ENCODE measurements at places on chromosomes 6 and 20.

DNA sequence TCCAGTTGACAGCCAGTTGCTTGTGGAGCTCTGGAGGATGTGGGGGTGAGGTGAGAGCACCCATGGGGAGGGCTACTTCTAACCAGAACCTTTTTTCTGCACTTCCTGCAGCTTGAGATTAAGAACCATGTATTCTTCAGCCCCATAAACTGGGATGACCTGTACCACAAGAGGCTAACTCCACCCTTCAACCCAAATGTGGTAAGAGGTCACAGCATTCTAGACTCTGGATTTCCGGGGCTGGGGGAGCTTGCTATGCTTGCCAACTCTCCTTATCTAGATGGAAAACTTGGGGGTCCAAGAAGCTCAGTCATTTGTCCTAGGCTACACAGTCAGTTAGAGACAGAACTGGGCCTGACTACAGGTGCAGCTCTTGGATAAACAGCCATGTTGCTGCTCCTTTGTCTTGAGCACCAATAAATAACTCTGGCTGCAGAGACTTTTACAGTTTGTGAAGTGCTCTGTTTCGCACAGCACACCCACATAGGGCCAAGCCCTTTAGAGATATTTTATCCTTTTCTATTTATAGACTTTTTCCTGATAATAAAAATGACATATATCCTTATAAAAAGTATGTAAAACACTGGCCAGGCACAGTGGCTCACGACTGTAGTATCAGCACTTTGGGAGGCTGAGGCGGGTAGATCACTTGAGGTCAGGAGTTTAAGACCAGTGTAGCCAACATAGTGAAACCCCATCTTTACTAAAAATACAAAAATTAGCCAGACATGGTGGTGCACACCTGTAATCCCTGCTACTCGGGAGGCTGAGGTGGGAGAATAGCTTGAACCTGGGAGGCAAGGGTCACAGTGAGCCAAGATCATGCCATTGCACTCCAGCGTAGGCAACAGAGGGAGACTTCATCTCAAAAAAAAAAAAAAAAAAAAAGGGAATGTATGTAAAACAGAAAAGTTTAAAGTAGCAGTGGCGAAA, 10.6 kb upstream of the IFT52 start:
- no peak for DNase-seq

GRCh38 chr6:35209622-35210247, 4.0 kb upstream of the SCUBE3 start:
- DNase-seq = no peak

DNA sequence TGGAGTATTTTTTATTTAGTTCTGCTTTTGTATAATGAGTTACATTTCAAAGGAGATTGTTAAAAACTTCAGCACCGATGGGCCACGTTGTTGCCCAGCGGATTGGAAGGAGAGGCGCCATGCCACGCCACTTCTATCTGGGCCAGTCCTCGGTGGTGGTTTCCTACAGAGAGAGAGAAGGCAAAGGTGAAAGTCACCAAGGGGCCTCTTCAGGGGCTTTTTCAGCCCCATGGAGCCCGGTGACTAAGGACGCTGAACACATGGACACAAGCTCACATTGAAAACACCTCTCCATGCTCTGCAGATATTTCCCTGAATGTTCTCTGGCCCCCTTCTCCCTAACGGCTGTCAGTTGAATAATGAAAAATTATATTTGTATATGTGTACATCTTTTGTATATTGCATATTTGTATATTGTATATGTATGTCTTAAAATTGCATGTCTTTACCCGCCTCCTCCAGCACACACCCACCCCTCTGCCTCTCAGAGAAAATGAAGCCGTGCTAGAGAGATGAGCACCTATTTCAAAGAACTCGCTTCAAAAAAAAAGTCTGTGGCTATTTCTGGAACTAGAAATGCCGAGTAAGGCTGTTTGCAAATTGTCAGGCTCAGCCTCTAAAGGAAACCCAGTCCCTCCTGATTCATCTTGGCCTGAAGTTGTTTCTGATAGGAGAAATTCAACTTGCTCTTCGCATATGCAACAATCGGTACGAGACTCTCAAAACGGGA, 91.9 kb upstream of the CDH4 start:
- DNase-seq = no peak

DNA sequence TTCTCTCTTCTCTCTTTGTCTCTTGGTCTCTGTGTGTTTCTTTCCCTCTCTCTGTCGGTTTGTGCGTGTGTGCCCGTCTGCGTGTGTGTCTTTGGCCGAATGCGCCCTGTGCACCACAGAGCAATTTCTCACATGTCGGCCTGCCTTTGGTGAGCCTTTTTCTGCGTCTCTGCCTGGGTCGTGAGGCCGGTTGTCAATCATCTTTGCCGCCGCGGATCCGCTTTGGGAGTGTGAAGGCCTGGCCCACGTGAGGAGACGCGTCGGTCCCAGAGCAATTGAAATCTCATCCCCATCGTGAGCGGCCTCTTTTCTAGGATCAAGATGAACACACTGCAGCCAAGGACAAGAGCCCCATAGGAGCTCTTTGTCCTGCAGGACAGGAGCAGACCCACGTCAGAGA, 580.7 kb upstream of the ZNF337 start:
- no peak for DNase-seq

DNA sequence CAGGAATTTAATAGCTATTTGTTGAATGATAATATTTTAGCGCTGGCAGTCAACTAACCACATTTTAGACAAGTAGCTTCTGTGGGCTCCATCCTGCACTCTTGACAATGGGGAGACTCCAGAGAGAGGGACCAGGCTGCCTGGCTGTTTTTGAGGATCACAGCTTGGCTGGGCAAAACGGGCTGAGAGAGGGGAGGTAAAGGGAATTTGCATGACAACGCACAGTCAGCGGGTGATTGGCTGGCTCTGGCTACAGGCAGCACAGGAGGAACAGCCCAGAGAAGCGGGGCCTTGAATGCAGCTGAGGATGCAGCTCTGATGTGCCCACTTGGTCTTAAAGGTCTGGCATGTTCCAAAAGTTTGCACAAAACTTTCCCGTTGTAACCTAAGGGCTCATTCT, 41.2 kb downstream of the LRFN2 start:
- peak; percentile 67 for DNase-seq

DNA sequence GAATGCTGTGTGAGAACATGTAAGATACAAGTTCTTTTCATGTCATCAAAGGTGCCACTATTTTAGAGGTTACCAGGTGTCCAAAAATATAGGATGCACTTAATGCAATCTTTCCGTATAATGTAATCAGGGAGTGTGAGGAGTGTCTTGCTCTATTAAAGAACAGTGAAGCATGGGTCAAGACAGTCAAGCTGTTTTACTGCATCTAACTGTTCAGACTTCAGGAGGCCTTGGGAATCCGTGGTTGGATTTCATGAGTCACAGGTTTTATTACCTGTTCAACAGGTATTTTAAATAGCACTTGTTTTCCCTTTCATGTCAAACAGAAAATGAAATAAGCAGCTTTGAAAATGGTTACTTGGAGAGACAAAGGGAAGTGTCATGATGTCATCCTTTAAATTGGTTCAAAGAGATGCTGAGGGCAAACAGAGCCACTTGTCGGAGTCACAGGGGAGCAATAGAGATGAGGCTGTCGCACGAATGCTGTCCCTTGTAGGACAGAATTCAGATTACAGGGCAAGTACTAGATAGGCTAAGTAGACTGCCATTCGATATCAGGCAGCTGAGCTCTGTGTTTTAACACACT, 621.5 kb downstream of the QKI start:
- DNase-seq = no peak

GRCh38 chr6:105522626-105523322, 119.9 kb upstream of the PREP start:
- DNase-seq = no peak

GRCh38 chr20:59217173-59217572, 53.6 kb downstream of the ZNF831 start:
- DNase-seq = no peak

GRCh38 chr6:18142591-18142861, 12.4 kb downstream of the TPMT start:
- no peak for DNase-seq

- DNase-seq = no peak
These were observed 7.6 kb downstream of the NKAIN4 start for GRCh38 chr20:63246490-63247288.

DNA sequence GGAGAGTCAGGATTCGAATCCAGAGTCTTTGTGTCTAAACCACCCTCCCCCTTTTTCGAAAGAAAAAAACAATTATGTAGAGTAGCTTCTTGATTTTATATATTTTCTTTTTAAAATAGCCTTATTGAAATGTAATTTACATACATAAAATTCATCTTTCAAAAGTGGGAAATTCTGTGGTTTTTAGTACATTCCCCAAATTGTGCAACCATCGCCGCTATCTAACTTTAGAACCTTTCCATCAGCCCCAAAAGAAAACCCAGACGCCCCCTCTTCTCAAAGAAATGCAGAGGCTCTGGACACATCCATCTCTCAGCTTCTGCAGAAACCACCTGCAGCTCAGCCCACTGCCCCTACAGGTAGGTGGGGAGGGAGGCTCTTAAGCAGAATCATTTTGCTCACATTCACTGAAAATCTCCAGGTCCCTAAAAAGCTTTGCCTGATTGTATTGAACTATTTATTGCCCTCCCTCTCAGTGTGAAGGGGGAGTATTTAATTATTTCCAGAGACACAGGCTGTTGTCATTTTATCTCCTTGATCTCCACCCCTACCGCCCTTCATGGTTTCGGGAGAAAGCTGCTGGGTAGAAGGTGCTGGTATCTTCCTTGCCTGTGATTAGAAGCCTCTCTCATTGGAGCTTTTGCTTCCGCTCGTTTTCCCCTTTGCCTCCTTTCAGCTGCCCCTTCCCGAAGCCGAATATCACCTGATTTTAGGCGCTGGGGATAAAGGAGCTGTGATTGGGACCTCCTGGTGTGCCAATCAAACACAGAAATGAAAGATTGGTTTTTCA, 68.7 kb upstream of the KCNG1 start:
- DNase-seq = no peak

DNA sequence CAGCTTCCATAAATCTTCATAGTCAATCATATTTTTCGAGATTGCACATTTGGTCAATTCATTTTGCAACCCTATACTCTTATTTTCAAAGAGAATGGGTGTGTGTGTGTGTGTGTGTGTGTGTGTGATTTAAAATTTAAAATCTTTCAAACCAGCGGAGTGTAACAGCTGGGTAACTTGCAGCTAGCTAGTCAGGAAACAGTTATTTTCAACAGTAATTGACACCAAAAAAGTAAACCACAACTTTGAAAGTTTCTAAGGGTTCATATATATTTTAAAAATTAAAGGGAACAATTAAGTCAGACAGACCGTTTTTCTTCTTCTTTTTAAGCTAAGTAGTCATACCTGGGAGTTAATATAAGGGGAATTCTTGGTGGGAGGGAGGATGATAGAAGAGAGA, 57.0 kb downstream of the PRR18 start:
- DNase-seq = no peak

DNA sequence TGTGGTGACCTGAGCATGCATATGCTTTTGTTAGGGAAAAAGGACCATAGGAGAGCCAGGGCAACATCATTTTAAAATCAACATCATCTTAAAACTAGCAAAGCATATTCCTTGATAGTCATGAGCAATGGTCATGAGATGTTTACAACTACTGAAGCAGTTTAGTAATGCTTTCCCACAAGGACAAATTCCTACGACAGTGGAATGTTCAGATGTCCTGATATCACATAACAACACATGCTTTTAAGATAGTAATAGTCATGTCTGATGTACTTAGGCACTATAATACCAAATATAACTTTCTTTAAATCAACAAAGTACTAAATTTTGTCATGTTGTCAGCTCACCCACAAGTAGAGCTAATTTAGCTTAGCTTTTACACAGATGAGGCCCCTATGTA, 370.3 kb downstream of the HTR1B start:
- no peak for DNase-seq

DNA sequence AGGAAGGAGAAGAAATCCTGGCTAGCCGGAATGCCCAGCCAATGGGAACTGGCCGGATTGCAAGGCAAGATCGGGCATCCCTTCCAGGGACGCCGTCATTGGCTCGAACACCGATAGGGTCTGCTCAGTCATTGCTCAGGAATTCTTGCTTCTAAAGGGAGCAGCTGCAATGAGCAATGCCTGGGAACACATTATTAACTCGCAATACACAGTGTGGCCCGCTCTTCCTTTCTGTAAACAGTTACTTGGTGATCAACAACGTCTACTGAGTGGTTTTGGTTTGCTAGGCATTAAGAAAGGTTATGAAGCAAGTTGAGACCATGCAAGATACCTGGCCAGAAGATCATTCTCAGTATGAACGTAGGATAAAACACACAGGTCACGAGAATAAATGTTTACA, 165.4 kb upstream of the CITED2 start:
- peak; percentile 1 for DNase-seq

- DNase-seq = no peak
These were observed 37.3 kb upstream of the SAYSD1 start for GRCh38 chr6:39152262-39152661.

GRCh38 chr20:41386502-41387427, 20.1 kb upstream of the EMILIN3 start:
- no peak for DNase-seq

- DNase-seq = no peak
These were observed 346.0 kb upstream of the MARCKS start for GRCh38 chr6:113511100-113511499.

DNA sequence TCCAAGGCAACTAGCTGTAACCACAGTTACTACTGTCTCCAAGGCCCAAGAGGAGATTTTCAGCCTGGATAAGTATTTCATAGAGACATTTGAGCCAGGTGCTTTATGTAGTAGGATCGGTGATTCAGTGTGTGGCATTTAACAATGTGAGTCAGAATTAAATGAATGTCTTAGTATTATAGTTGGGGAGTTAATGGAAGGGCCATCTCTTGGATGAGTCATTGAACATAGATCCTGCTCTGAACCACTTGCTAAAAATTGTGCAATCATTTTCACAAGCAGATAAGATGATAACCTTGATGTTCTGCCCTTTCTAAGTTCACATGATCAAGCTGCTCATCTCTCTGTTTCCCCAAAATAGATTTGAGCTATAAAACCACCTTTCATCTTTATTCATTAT, 668.9 kb upstream of the CITED2 start:
- DNase-seq = no peak

GRCh38 chr6:40523505-40524172, 63.5 kb downstream of the LRFN2 start:
- no peak for DNase-seq

- DNase-seq = no peak
These were observed 130.9 kb downstream of the CARMIL1 start for GRCh38 chr6:25410102-25410501.

GRCh38 chr20:44028868-44029847, 114.5 kb downstream of the TOX2 start:
- no peak for DNase-seq

DNA sequence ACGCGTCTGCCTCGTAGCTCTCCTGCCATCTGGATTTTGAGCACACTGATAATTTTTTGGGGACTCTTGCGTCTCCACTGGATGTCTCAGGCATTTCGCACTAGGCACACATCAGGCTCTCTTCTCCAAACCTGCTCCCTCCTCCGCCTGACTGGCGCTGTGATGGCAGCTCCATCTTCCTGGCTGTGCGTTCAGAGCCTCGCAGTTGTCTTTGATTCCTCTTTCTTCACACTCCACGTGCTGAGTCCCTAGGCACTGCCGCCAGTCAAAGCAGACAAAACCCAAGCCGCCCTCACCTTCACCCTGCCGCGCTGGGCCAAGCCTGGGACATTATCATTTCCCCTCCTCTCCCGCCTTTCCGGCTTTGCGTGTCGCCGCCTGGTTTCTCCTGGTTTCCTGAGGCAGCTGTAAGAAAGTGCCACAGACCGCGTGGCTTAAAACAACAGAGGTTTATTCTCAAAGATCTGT, 778 bp downstream of the PSMG4 start:
- no peak for DNase-seq

GRCh38 chr6:15661853-15662325, 939 bp downstream of the DTNBP1 start:
- no peak for DNase-seq

GRCh38 chr6:26743157-26743821, 83.7 kb upstream of the ZNF322 start:
- no peak for DNase-seq

- DNase-seq = no peak
These were observed 111.0 kb downstream of the EDN1 start for GRCh38 chr6:12401200-12401599.
